Subcutaneous preadipocyte (primary cell): ENCODE measurements at places on chromosomes 11 and 22. TPM values are rescaled to one million over a fixed set of nuclear protein-coding genes. Genes with fewer than 3 reads are reported as not detected.

The KRTAP5-1 gene
- not detected in 2 replicates for total RNA-seq

The SCGB1C1 gene
- not detected in 2 replicates for total RNA-seq

The ROBO4 gene
- 7.7 and 26.6 TPM in 2 replicates for total RNA-seq

The MS4A3 gene
- total RNA-seq, result not detected in 2 replicates

The TUB gene
- total RNA-seq, result 4.5 and 7.7 TPM in 2 replicates

The MUC6 gene
- total RNA-seq, result not detected in 2 replicates

The TRAPPC4 gene
- total RNA-seq, result 66.1 and 79.8 TPM in 2 replicates

The BRD1 gene
- 20.2 and 25.0 TPM in 2 replicates for total RNA-seq

The SLC17A6 gene
- not detected in 2 replicates for total RNA-seq

The C11orf87 gene
- not detected in 2 replicates for total RNA-seq

The SAA2 gene
- not detected in 2 replicates for total RNA-seq

The TSG101 gene
- total RNA-seq, result 37.5 and 45.6 TPM in 2 replicates

The MAJIN gene
- total RNA-seq, result not detected in 2 replicates

The BTBD18 gene
- total RNA-seq, result not detected in 2 replicates

The BDNF gene
- total RNA-seq, result under 0.01 and 0.39 TPM in 2 replicates

The OR5P2 gene
- total RNA-seq, result not detected in 2 replicates

The PKP3 gene
- 1.8 and 2.5 TPM in 2 replicates for total RNA-seq

The CLCF1 gene
- 3.3 and 4.4 TPM in 2 replicates for total RNA-seq

The SPDYC gene
- total RNA-seq, result not detected in 2 replicates
